LHCN-M2 (cell line): ENCODE measurements at places on chromosomes 12 and 14. TPM values are rescaled to one million over a fixed set of nuclear protein-coding genes. Genes with fewer than 3 reads are reported as not detected.
A peak's percentile ranks its signal among the peaks of the same experiment; 100 is the strongest.

The PAH gene
- total RNA-seq: not detected in 2 replicates

The EXOC3L4 gene
- 0.40 and 1.3 TPM in 2 replicates for total RNA-seq

The PTPRR gene
- 0.19 and 1.4 TPM in 2 replicates for total RNA-seq

The LRRC10 gene
- total RNA-seq: not detected in 2 replicates

The ANKRD33 gene
- total RNA-seq: not detected in 2 replicates

The NFATC4 gene
- 17.1 and 21.6 TPM in 2 replicates for total RNA-seq

The TSHR gene
- total RNA-seq: 0.29 TPM in 1 of 2 replicates, not detected in the other

The NEUROD4 gene
- not detected in 2 replicates for total RNA-seq

The IL22 gene
- not detected in 2 replicates for total RNA-seq

The CCDC175 gene
- not detected in 2 replicates for total RNA-seq

The NFE2 gene
- total RNA-seq: 0.06 TPM in 1 of 2 replicates, not detected in the other

DNA sequence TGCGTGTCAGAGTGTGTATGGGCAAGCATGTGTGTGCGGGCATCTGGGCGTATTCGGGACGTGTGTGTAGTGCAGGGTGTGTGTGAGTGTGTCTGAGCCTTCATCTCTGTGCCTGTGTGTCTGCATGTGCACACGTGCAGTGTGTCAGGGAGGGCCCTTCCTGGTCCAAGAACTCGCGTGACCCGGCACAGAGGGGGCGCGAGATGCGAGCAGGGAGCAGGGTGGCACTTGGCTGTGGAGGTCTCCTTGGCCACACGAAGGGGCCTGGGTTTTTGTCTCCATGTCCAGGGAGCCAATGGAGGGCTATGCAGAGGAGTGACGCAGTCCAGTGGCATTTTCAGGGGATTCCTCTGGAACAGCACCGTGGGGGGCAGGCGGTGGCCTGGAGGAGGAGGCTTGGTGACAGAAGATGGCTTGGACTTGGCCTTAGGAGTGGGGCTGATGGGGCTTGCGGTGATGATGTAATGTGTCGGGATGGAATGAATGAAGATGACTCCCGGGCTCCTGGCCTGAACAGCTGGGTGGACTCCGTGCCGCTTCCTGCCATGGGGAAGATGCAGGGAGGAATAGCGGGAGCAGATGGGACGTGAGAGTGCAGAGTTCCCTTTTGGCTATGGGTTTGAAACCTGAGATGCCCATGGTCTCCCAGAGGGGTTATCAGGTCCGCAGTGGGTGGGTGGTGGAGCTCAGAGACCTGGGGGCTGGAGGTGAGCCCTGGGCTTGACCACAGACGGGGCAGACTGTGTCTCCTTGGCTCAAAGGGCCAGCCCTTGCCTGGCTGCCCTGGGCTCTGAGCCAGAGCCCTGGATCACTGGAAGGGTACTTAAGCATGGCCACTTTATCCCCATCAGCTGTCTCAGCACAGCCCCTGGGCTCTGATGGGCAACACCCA, 208.3 kb downstream of the PHETA1 start:
- DNase-seq: peak; percentile 24

DNA sequence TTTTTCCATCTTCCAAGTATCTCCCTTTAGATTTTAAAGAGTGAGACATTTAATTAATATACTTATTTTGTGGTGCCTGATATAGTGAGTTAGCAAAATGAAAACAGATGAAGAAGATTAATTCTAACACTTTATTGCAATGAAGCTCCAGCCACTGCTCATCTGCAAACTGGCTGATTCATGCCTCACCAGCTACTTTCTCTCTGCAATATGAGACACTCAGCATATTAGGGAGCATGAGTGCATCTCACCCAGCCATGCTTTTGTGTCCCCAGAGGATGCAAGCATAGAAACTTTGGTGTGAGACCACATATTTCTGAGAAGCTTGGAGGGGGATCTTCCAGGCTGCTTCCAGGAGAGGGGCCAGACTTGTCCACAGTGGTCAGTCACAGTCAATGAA, 148.6 kb downstream of the BMP4 start:
- DNase-seq: peak; percentile 20

- no peak for DNase-seq
Observed at GRCh38 chr12:122943196-122943595, 23.1 kb downstream of the ABCB9 start.

- no peak for DNase-seq
Observed at GRCh38 chr12:57063991-57064685, 14.2 kb upstream of the MYO1A start.

- peak; percentile 88 for DNase-seq
Observed at GRCh38 chr12:123398550-123399254, 14.8 kb downstream of the KMT5A start.

GRCh38 chr14:96182546-96182945, 22.1 kb upstream of the BDKRB2 start:
- DNase-seq: no peak

DNA sequence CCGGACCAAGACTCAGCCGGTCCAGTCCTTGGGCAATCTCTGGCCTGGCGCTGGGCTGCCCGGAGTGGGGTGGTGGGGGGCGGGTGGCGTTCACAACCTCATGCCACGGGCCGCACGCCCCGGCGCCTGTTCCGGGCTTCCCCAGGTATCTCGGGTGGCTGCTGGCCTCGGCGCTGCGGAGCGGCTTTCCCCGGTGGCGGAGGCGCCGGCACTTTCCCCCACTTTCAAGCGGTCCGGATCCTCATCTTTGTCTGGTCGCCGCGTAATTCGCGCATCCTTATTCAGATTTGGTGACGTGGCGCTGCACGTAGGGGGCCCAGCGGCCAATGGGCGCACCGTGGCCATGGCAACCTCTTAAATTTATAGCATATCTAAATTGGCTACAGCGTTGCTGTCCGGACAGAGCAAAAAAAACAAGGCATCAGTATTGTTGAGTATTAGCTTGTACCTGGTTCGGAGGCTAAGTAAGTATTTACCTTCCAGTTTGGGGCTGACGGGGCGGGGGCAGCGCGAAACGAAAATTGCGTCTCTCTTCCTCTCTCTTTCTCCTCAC, at the start of gene LHX5:
Gene LHX5, minus strand, starts transcription at position 253 of the 553 bp plus-strand sequence. CDS start 373 bp downstream, outside the sequence.
- DNase-seq: no peak

DNA sequence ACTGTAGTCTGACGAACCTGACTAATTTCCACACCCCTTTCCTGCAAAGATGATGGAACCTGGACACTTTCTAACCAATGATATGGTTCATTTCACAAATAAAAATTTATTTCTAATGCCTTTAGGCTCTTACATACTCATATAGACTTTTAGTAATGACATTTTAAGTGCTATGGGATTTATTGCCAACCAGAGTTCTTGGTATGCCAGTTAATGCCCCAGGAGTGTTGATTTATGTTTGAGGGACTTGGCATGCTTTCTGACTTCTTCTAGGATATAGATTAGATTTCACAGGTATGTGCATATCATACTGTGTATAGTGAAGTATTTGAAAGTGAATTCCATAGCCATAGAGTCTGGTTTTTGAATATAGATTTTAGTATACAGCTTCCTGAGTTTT, 159.5 kb downstream of the CFAP54 start:
- no peak for DNase-seq

DNA sequence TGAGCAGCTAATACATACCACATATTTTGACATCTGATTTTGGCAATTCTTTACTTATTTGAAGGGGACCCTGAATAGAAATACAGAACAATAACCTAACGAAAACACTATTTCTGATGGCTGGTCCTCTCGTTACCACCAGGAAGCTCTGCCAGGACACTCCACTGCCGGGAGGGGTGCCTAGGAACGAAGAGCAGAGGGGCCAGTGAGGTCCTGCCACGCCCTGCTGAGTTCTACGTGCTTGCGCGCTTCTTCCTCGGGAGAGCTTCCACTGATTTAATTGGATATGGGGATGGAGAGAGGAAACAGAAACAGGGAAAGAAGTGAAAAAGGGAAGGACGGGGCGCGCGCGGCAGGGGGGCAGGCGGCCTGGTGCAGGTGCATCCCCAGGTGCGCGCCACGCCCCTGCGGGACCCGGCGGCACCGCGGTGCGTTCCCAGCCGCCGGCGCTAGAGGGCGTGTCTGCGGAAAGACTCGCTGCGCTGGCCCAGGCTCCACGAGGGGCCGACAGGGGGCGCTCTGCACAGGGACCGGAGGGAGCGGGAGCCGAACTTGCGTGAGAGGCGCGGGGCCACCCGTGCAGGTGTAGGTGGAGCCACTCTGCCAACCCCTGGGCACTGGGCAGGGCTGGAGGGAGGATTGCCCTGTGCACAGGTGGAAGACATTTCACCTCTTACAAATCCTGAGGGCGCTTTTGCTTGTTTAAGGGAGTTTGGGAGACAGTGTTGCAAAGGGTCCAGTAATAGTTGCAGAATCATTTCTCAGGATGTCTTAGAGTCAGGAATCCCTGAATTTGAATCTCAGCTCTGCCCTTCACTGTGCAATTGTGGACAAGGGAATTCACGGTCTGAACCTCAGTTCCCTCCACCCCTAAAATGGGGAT, 986.3 kb upstream of the TMEM132C start:
- no peak for DNase-seq

- DNase-seq: no peak
Observed at GRCh38 chr12:97246368-97246767, 216.2 kb upstream of the RMST start.

DNA sequence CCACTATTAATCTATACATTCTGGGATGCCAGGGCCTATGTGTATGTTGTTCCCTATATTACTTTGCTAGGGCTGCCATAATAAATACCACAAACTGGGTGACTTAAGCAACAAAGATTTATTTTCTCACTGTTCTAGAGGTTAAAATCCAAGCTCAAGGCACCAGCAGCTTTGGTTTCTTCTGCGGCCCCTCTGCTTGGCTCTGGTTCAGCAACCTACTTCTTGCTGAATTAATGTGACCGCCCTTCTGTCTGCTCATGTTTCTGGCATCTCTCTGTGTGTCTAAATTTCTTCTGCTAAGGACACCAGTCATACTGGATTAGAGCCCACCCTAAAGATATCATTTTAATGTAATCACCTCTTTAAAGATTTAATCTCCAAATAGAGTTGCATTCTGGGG, 84.7 kb downstream of the ZNF664 start:
- DNase-seq: no peak

DNA sequence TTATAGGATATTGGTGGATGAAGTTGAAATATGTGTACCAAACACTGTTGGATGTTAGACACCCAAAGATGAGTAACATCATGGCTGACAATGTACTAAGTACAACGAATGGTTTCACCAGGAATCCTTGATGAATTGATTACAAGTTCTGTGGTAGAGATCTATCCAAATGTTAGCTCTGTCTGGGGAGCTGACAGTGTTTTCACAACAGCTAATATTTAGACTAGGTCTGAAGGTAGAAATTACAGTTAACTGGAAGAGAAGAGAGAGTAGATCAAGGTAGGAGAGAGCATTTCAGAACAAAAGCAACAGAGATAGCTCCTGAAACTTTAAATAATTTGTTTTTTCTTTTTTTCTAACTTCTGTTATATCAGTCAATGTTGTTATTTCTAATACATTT, 44.9 kb downstream of the DERA start:
- no peak for DNase-seq

DNA sequence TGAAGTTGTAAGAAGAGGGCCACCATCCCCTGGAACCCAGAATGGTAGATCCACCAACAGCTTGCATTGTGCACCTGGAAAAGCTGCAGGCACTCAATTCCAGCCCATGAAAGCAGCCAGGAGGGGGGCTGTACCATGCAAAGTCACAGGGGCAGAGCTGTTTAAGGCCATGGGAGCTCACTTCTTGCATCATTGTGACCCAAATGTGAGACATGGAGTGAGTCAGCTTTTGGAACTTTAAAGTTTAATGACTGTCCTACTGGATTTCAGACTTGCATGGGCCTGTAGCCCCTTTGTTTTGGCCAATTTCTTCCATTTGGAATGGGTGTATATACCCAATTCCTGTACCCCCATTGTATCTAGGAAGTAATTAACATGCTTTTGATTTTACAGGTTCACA, 50.8 kb downstream of the SLC16A7 start:
- no peak for DNase-seq

GRCh38 chr12:130970908-130971233, 17.2 kb downstream of the ADGRD1 start:
- DNase-seq: no peak

- DNase-seq: peak; percentile 8
Observed at GRCh38 chr12:11321980-11322379, 11.7 kb upstream of the PRB4 start.

DNA sequence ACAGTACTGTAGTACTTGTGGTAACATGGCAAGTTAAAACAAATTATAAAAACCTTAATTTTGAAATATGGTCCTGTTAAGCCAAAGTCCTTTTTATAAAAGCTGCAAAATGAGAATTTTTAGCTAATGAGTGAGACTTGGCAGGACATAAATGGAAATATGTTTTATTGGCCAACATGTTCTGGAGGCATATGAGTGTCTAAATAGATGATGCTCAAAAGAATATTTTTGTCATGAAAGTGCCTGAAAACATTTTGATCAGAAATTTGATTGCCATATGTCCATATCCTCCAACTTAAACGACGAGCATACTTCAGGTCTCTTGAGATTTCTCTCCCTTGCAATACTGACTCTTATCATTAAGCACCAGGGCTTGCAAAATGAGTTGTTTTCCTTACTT, 972.6 kb downstream of the TMTC2 start:
- no peak for DNase-seq

DNA sequence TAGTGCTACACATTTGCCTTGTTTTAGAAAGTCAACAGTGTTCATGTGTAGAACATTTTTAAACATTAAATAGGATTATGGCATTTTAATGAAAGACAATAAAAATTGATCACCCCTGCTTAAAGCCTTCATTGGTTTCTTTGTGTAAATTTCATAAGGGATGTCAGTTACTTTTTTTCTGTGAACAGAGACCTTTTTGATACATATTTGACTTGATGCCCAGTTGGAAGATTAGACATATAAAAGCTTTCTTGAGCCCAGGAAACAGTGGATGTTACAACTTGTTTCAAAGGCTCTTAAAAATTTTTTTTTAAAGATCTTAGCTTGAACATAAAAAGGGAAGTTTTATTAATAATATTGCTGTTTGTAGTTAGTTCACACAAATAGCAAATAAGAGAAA, 168.7 kb upstream of the PDZRN4 start:
- no peak for DNase-seq

DNA sequence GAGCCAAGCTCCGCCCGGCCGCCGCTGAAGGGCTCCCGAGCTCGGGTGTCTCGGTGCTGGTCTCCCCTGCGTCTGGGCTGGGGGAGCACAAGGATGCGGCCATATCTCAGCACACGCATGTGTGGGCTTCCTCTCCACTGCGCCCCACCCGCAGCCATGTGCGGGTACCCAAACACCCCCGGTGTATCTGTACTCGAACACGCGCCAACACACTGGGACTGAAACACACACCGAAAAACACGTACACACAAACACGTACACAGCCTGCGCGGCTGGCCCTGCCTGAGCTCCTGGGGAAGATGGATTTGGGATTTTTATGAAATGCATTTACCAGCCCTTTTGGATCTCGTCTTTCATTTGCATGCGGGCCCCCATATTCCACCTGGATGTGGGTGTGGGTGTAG, 897 bp upstream of the TBX3 start:
- no peak for DNase-seq
